Regular cardiac myocyte (primary cell): ENCODE measurements at places on chromosomes 1 and 21. TPM values are rescaled to one million over a fixed set of nuclear protein-coding genes. Genes with fewer than 3 reads are reported as not detected.

The SPRR2A gene
- total RNA-seq: not detected in 2 replicates

The PSMA5 gene
- 35.8 and 62.7 TPM in 2 replicates for total RNA-seq

The ADGRB2 gene
- total RNA-seq: 2.1 and 8.2 TPM in 2 replicates

The NBPF6 gene
- not detected in 2 replicates for total RNA-seq

The KCNQ4 gene
- total RNA-seq: 0.19 and 0.28 TPM in 2 replicates

The UBXN10 gene
- total RNA-seq: under 0.01 and 0.28 TPM in 2 replicates

The LENEP gene
- 0.56 TPM in 1 of 2 replicates, not detected in the other for total RNA-seq

The IVL gene
- not detected in 2 replicates for total RNA-seq

The SERPINC1 gene
- total RNA-seq: not detected in 2 replicates

The KLF17 gene
- total RNA-seq: under 0.01 and 0.19 TPM in 2 replicates

The CYP4A22 gene
- total RNA-seq: not detected in 2 replicates

The RGL1 gene
- total RNA-seq: 22.4 and 29.0 TPM in 2 replicates

The CSMD2 gene
- 0.38 and 0.56 TPM in 2 replicates for total RNA-seq

The NLRP3 gene
- total RNA-seq: 0.19 TPM in 1 of 2 replicates, not detected in the other

The CLDN19 gene
- total RNA-seq: under 0.01 TPM in 1 of 2 replicates, not detected in the other

The TAS1R1 gene
- not detected in 2 replicates for total RNA-seq
